Activated CD8-positive, alpha-beta T cell treated with anti-CD3 and anti-CD28 coated beads for 36 hours (primary cell): ENCODE measurements at places on chromosomes 2 and 18.

GRCh38 chr2:191670076-191670475 is 7.9 kb upstream of the NABP1 start:
- DNase-seq = no peak

DNA sequence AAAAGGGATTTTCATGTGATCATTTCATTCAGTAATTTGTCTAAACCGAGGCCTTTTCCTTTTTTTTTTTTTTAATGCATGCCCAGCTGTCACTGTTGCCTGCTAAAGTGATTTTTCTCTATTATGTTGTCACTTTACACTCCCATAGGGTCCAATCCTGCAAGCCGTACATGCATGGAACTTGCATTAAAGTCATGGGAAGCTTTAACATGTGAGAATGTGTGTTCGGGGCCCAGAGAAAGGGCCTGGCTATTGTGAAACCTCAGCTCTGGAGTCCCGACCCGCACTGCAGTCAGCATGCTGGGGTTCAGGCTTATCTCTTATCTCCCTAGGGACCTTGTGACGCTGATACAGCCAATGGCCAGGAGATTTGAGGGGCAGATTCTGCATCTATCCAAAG is 474.6 kb downstream of the SLC4A3 start:
- DNase-seq = no peak

GRCh38 chr2:43127208-43127940 is 99.0 kb downstream of the ZFP36L2 start:
- peak; percentile 92 for DNase-seq

GRCh38 chr2:182368446-182368845 is 58.4 kb downstream of the PDE1A start:
- DNase-seq = no peak

GRCh38 chr2:64524604-64525316 is 632 bp downstream of the AFTPH start:
- peak; percentile 62 for DNase-seq

DNA sequence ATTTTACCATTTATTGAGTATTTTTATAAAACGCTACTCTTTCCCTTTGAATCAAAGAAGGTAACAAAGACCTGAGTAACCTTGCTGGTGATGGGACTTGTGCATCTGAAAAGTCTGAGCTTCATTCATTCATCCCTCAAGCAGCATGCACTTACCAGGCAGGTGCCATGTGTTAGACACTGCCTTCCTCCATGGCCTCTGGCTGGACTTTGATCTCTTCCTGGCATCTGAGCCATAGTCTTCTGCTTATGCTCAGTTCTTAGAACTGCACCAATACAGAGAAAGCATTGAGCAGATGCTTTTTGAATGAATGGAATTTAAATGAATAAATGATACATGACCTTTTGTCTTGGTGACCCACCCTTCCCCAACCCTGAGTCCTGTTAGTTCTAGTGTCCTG is 251.4 kb upstream of the COPS8 start:
- no peak for DNase-seq

- DNase-seq = no peak
Measured at GRCh38 chr2:144654523-144654922, 134.6 kb upstream of the ZEB2 start.

- DNase-seq = no peak
Measured at GRCh38 chr18:39414009-39414700, 1848.6 kb upstream of the CELF4 start.
